Left forelimb (tissue), 1 donor: ENCODE measurements at places on chromosomes 4 and X.

- DNase-seq, result no peak
Observed at GRCh38 chr4:8850074-8850829, 21.4 kb downstream of the HMX1 start.

DNA sequence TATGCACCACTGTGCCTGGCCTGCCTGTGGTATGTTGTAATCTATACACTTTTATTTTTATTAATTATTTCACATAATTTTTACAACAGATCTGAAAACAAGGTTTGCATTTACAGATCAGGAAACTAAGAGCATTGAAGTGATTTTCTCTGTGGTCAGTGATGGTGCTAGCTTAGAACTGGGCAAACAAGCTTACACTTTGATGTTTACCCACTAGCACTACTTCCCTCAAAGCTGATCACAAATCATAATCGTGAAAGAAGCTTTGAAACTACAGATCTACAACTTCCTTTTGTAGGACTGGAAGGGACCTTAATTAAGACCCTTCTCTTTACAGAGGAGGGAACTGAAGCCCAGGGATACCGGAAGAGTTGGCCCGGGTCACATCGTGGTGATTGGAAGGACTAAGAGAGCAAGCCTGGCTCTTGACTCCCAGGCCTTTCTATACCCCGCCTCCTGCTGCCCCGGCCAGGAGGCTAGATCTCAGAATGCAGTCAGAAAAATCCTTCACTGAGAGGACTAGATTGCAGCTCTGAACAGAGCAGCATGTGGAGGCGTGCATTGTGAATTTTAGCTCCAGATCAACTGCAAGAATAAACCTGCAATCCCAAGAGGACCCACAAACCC, 93.7 kb upstream of the ZNF827 start:
- no peak for DNase-seq

DNA sequence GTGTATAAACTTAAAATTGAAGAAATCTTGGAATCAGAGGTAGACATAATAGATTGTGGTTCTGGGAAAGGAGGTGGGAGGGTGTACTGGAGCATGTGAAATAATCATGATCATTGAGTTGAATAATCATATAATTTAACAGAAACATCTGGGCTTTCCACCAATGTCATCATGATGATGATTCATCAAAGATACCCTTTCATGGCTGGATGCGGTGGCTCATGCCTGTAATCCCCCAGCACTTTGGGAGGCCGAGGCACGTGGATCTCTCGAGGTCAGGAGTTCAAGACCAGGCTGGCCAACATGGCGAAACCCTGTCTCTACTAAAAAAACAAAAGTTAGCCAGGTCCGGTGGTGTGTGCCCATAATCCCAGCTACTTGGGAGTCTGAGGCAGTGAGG, 6.7 kb upstream of the RUFY3 start:
- no peak for DNase-seq

DNA sequence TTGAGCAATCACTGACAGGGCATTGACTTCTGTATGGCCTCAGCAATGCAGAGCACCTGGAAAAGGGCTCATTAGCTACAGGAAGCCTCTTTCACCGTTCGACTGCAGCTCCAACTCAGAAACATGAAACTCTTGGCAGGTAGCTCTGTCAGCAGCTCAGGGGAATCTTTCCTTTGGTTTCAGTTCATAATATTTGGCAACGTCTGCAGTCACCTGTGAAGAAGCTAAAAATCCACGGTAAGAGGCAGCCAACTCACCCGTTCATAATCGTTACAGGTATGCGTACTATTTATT, 354.9 kb downstream of the CAMK2D start:
- no peak for DNase-seq

GRCh38 chr4:152640058-152640921, 39.5 kb downstream of the TMEM154 start:
- DNase-seq, result no peak

GRCh38 chrX:138128027-138128671, 562.2 kb downstream of the ZIC3 start:
- DNase-seq, result no peak

DNA sequence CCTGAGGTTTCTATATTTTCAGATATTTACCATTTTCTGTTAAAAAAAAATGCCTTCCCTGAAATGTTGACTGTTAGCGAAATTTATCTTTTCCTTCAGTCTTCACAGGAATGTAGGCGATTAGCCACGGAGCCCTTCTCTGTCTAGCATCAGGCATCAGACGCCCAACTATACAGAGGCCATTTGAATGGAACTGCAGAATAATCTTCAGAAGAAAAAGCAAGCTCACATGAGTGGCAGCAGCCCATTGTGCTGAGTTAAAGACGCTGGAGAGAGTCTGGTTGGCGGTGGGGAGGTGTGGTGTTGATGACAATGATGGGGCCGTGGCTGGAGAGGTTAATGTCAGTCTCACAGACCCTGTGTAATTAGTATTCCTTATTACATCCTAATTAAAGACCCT, 196.8 kb upstream of the LEF1 start:
- no peak for DNase-seq

GRCh38 chrX:24305905-24306304, 8.0 kb downstream of the SUPT20HL2 start:
- no peak for DNase-seq

DNA sequence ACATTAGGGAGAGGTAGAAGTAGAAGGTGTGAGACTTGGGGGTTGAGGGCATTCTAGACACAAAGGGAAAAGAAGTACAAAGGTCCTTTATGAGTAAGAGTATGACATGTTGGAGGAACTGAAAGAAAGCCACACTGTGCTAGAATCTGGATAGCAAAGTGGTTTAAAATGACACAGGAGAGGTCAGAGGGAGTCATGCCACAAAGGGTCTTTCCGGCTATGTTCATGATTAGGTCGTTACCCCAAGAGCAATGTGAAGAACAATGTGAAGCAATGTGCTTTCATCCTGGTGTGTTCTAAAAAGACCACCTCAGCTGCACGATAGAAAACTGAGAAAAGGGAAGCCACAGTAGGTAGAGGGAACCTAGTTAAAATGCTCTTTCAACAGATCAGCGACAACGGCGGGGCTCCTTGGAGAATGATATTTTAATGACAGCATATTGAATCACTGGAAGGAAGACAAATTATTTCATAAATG, 29.2 kb downstream of the SMIM14 start:
- no peak for DNase-seq

DNA sequence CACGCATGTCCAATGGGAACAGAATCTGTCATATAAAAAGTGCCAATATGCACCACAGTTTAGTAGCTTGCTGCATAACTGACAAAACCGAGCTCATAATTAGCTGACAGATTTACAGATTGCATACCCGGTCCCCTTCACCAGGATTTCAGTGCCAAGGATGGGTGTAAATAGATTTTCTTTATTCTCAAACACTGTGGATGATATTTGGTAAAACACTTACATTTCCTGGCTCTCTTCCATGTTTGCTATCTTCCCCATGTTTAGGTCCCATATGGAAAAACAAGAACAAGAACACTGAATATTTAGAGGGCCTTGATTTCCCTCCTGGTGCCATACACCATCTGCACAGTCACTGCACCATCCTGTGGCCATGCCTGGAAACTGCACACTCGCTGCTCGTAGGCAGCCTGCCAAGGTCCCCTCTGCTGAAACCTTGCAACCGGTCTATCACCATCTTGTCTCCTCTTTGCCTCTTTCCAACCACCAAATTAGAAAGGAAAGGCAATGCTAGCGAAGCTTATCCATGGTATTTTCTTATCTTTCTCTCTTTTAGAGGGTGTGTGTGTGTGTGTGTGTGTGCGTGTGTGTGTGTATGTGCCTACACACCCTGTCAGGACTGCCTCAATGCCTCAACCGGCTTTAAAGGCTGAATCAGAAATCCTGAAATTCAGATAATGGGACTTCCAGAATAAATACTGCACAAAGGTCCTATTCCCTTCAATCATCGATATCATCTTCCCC, 124.2 kb upstream of the MBNL3 start:
- no peak for DNase-seq

DNA sequence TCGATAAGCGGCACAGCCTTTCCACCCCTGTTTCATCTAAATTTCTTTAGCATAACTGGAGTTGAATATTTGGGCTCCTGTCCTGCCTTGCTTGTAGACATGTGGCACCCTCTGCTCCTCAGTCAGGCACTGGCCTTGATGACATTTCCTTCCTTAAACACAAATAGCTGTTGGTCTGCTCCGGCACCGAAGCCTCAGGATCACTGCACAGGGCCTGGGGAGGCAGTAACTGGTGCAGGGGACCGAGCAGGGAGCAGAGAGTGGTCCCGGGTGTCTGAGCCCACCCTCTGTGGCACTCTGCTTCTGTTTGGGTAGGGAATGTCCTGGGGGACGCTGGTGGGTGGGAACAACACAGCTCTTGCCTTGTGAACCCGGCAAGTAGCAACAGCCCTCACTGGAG, 13.6 kb downstream of the RGS12 start:
- no peak for DNase-seq

DNA sequence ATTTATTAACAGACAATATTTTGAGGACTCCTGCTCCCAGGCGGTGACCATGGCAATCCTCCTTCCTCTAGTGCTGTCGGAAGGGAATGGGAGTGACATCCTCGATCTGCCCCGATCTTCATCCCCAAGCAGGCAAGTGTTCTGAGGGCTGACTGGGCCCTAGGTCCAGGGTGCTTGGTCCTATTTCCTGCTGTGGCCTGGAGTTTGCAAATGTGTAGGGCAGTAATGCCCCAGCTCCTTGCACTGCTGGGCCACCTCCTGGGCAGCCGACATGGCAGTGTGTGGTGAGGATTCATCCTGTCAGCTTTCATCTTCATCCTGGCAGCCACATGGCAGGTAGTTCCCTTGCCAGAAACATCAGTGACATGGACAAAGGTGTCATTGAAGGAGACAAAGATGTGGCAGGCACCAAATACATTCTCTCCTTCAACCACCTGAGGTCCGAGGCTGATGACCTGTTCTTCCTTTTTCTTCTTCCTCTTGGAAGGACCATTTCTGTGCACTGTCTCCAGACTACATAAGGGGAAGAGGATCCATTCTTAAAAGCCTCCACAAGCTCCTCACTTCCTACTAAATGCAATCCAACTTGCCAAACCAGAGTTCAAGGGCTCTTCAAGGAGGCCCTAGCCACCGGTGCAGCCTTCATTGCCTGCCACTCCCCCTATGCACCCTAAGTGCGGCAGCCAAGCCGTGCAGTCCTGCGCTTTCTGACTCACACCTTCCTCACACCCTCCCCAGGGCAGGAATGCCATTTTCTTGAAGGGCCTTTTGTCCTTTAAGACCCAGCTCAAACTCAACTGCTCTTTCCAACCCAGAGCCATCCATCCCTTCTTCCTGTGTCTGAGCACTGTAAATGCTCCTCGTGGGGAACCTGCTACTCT, 65.7 kb downstream of the TMEM154 start:
- no peak for DNase-seq

GRCh38 chrX:112784692-112785091, 55.9 kb downstream of the AMOT start:
- no peak for DNase-seq

DNA sequence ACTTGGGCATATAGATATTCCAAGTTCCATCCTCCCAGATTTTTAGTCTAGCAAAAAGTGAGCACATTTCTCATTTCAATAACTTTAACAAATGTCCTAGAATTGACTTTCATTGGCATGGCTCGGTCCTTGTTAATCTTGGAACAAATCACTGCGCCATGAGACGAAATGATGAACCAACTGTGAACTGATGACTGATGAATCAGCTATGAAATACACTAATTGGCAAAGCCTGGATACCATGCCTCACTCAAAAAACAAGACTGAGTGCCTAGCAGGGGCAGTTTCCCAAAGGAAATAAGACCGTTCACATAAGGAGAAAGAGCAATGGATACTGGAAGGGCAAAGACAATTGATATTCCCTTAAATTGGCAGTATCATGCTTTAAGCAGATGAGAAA, 248.6 kb upstream of the VEGFC start:
- DNase-seq, result no peak

DNA sequence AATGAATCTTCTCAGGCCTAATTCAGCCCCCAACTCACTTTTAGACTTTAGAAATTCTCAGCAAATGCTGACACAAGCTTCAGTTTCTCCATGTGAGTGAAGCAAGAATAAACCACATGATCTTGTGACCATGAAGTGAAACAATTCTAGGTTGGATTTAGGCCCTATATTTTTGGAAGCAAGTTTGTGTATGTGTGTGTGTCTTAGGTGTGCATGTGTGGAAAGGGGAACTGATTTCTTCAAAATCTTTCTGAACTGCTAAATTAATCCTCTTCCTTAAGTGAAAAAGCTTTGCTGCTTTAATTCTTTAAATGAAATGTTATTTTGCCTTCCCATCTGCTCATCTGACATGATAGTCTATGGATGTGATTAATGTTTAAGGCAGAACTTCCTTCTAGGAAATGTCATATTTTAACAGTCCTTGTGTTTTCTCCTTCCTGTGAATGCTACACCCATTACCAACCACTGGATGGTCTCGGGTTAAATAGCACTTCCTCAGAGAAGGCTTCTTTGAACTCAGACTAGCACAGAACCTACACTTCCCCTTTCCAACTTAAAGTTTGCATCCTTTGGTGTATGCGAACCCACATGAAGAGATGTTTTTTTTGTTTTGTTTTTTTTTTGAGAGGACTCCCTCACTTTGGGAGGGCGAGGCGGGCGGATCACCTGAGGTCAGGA, 1.2 kb upstream of the TMEM144 start:
- no peak for DNase-seq

DNA sequence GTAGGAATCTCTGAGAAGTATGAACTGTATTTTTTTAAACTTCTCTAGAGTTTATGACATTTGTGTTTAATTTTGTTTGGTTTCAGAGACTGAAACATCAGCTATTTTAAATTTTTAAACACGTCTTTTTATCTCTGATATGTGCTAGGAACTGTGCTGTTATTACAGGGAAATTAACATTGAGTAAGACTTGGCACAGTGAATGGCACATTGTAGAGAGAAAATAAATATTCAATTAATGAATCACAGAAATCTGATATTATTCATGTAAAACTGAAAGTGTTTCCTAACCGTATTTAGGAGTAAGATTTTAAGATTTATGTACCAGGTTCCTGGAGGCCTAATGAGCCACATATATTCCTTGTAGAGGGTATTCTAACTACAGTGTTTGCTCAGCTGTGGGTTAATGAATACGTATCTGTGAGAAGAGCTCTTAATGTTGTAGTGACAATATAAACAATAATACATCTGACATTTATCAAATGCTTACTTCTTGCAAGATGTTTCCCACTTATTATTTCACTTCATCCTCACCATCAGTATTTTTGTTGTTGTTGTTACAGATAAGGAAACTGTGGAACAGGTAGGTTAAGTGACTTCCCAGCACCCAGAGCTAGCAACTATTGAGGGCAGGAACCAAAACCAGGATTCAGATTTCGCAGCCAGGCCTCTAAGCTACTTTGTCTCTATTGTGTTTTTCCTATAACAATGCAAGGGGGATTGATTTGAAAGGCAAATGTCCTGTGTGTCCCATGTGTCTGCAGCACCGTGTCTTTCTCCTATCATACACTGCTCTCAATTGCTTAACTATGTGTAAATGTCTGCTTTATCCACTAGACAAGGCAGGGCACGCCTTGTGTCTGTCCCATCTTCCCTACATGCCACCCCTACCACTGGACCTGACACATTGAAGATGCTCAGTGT, 121.1 kb upstream of the FAM9C start:
- DNase-seq, result no peak

- DNase-seq, result no peak
Observed at GRCh38 chr4:25830548-25830947, 32.2 kb downstream of the SEL1L3 start.

- DNase-seq, result no peak
Observed at GRCh38 chrX:38055170-38055847, 49.0 kb downstream of the SYTL5 start.
